ENCODE measurements at places on chromosomes 1 and 21.

- DNase-seq, result no peak
These were observed 81.1 kb upstream of the TSPAN2 start for GRCh38 chr1:115170377-115170776.

DNA sequence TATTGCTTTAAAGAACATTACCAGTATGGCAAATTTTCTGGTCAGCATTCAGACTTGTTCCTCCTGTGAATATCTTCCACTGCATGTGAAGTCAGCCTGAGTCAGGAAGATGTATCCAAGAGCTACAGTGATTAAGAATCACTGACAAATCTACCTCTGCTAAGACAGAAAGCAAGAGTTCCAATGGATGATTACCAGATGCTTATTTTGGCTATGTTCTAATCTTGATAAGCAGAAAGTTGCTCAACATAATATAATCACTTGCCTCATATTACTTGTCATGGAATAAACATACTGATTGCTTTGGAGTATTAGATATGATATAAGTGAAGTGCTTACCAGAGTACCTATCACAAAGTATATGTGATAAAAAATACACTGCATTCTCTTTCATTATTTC, 738.1 kb downstream of the ADGRL2 start:
- no peak for DNase-seq

- DNase-seq, result no peak
These were observed 35.3 kb upstream of the NFIA start for GRCh38 chr1:61047061-61047460.

GRCh38 chr1:63537940-63538339, 14.6 kb downstream of the EFCAB7 start:
- DNase-seq, result no peak

DNA sequence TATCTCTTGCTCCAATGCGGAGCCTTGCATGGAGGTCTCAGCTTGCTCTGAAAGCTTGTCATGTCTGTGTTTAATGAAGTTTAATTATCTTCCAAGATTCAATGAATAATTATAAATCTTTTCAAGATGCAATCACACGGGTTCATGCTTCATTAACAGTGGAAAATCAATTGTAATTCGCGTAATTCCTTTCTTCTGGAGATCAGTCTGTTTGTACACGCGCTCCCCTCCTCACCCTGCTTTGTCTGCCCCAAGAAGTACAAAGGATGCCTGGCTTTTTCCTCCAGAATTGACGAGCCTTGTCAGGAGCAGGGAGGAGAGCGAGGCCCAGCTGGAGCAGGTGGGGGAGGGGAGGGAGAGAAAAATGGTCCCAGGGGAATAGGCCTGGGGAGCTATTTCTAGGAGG, 65.0 kb upstream of the DISP3 start:
- DNase-seq, result no peak

- no peak for DNase-seq
These were observed 1.0 kb upstream of the KAZN start for GRCh38 chr1:14597343-14598006.

DNA sequence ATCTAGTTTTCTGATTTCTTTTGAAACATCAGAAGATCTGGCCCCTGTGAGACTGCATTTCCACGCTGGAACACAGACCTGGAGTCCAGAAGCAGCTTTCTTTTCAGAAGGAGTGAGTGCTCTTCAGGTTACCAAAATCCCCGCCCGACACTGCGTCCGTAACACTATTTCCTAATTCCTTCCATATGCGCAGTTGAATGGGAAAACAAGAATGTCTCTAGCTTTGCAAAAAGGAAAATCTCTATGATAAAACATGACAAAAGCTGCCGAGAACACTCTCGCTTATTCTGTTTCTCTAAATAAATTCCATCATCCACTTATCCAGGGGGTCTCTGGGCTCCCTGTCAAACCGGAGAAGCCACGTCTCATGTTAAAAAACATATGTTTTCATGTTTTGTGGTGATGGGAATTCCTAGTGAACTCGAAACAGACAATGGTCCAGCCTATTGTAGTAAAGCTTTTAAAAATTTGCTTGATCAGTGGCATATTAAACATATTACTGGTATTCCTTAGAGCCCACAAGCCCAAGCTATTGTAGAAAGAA, 67.7 kb downstream of the PLD5 start:
- no peak for DNase-seq
